ENCODE measurements at places on chromosomes 2 and 18. TPM values are rescaled to one million over a fixed set of nuclear protein-coding genes. Genes with fewer than 3 reads are reported as not detected.
A peak's percentile ranks its signal among the peaks of the same experiment; 100 is the strongest.

GRCh38 chr2:236859908-236860307 lies 225.8 kb upstream of the COPS8 start:
- no peak for DNase-seq

DNA sequence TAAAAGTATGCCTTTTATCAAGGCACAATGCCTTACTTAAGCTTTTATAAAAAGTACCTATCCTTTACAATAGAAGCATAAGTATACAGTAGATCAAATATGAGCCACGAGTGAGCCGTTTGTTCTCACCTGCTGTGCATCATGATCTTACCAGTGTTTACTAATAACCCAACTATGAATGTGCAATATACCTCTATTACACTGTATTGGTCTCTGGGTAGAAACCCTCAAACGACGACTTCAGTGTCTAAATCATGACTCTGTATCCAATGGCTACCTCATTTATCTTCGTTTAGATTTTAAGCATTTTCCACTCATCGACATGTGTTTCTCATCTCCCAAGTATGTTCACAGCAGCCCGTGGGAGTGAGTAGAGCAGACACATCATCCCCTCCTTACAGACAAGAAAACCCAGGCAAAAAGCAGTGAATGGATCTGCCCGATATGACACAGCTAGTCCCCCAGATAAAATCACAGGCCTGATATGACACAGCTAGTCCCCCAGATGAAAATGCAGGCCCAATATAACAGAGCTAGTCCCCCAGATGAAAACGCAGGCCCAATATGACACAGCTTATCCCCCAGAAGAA lies 279.8 kb downstream of the TNS1 start:
- DNase-seq = peak; percentile 89

DNA sequence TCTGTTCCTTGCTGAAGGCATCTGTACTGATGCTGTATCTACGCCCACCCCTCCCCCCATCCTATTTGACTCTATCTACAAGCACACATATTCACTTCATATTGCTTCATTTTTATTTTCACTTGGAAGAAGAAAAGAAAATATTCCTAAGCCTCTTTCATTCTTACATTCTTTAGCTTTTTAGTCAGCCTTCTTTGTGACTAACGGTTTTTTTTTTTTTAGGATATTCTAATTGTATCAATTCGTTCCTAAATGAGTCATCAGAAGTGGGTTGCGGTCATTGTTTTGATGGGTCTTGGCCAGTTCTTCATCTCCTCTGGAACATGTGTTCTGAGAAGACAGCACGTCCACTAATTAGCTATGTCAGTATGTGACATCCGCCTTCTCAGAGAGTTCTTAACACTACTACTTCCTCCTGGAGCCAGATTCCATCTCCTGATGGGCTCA lies 88.7 kb downstream of the MYO1B start:
- peak; percentile 97 for DNase-seq

DNA sequence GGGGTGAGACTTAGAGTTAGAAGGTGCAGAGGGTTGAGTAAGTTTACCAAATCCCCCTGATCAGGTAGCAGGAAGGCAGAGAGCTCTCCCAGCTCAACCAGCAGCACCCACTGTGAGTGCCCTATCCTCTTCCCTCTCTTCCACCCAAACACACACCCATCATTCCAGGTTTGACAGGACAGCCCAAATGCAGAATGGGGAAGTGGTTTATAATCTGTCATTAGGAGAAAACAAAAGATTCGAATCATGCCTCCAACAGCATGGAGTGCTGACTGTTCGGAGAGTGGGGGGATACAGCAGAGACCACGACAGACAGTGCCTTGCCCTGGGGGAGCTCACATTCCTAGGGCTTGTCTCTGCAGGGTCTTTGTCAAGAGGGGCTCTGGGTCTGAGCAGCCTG lies 11.7 kb downstream of the CXCR2 start:
- DNase-seq = no peak

DNA sequence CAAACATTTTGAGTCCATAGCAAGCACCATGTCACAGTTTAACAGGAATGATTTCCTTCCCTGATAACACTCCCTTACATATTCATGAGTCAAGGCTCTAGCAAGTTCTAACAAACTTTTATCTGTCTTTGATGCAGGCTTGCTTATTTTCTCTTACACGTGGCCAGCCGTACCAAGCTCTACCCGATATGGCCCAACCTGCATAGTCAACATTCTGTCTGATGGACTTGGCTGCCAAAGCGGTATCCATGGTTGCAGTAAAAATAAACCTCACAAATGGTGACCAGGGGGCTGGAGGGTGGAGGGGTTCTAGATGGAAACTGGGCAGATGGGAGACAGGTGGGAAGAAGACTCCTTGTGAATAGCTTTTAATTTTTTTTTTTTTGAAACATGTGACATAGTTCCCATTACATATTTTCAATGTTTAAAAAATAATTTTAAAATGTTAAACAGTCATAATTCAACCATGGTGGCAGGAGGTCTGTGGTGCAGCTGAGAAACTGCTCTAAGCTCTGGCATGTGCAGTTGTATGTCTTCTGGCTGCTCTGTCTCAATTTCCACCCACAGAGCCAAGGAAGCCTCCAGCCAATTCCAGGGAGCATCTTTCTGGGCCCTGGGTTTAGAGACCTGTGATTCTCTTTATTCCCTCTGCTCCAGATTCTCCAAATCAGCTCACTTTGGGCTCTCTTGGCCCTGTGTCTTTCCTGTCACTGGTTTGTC lies 20.7 kb upstream of the CXCR1 start:
- no peak for DNase-seq

DNA sequence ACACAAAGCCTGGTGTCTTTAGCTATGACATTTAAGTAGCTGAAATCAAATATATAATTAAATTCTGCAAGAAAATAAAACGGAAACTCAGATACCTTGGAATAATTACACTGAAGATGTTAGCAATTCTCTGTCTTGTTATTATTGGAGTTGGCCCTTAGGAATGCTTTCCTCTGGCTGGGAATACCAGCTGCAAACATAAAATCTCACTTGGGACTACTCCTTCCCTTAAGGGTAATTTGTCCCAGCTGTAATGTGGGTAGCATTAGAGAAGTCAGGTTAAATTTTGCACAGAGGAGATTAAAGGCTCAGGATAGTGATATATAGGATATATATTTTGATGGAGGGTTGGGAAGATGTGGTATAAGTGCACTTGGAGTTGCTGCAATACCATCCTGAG lies 37.3 kb upstream of the GRP start:
- no peak for DNase-seq

DNA sequence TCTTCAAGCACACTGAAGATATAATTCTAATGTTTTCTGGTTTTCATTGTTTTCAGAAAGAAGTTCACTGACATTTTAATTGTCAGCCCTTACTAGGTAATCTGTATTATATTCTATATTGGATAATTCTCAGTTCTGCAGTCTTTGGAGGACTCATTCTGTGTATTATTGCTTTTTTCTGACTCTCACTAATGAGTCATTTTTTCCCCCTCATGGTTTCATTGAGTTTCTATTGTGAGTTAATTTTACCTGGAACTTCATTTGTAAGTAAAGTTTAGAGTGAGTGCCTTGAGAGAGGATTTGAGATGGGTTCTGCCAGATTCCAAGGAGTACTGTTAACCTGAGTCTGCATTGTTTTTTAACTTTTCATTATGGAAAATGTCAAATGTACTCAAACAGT lies 90.4 kb upstream of the LYPD1 start:
- DNase-seq = no peak

DNA sequence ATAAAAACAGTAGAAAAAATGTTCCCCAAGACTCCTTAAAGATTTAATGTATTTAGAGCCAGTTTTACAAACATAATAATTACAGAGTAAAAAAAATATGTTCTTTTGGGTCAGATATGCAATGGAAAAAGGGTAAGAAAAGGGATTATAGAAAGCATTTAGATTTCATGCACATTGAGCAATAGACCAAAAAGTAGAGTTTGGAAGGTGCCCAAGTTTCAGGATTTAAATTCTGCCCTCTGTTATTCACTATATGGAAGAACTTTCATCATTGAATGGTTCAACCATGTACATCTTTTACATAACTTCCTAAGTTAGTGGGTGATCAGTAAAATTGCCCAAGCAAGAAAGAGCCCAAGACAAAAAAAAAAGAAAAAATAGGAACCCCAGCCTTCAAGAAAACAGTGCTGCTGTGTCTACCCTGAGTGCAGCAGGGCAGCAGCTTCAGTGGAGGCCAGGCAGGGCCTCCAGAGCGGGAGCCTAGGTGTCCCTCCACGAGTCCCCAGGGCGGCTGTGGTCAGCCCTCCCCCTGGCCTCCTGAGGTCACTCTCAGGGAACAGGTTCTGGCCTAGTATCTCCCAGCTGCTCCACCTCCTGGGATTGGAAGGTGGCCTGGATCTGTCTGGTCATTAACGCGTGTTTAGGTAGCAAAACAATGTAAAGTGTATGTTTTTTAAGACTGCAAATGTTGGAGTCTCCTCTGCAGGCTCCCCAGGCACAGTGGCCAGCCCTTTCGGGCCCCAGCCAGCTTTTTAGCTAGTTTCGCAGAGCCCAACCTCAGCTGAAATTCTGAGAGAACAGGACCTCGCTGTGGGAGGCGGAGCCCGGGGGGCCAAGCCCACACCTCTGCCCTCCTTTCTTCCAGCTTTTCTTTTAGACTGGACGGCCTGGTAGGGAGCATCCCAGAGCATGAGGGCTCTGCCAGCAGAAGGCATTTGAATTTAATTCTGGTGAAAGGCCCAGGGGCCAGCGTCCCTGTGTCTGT lies 77.3 kb downstream of the TEX51 start:
- DNase-seq = peak; percentile 5

DNA sequence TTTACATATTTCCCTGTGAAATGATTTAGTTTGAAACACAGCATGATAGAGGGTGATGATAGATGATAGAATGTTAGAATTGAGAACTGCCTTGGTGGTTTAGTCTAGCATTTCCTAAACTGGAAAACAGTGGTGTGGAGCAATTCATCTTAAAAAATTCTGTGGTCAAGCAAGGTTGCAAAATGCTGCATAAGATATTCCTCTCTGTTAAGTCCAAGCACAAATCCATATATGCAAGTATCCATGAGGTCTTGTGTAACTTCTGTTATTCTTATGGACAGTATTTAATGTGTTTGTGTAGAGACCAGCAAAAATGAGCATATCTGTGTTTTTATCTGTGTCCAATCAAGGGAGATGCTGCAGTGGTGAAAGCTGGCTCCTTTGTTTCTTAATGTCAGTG lies 30.0 kb downstream of the CPS1 start:
- DNase-seq = peak; percentile 48

SPATA3 gene
- total RNA-seq = not detected

B3GNT7 gene
- 0.17 TPM for total RNA-seq
